ENCODE measurements at places on chromosomes 12 and 14. TPM values are rescaled to one million over a fixed set of nuclear protein-coding genes. Genes with fewer than 3 reads are reported as not detected.

Gene SYNJ2BP
- 13.6 TPM for total RNA-seq

Gene DCAF5
- 27.6 TPM for total RNA-seq

Gene FBLN5
- 0.23 TPM for total RNA-seq

Gene SPTB
- 0.13 TPM for total RNA-seq

Gene GUCY2C
- total RNA-seq, result 0.13 TPM

Gene TSPAN19
- not detected for total RNA-seq

Gene SPPL3
- total RNA-seq, result 51.1 TPM

Gene ART4
- total RNA-seq, result not detected

Gene AGAP2
- total RNA-seq, result 0.49 TPM

Gene KSR2
- total RNA-seq, result 0.15 TPM

Gene SPRYD3
- 25.0 TPM for total RNA-seq

Gene HVCN1
- total RNA-seq, result 0.87 TPM

Gene INSM2
- not detected for total RNA-seq

Gene CIT
- total RNA-seq, result 67.9 TPM

Gene TMEM30B
- 0.10 TPM for total RNA-seq

Gene PDE3A
- total RNA-seq, result 0.03 TPM

Gene PLBD1
- 37.8 TPM for total RNA-seq

GRCh38 chr12:104775731-104776231, 182.3 kb downstream of the SLC41A2 start:
- no peak for DNase-seq

DNA sequence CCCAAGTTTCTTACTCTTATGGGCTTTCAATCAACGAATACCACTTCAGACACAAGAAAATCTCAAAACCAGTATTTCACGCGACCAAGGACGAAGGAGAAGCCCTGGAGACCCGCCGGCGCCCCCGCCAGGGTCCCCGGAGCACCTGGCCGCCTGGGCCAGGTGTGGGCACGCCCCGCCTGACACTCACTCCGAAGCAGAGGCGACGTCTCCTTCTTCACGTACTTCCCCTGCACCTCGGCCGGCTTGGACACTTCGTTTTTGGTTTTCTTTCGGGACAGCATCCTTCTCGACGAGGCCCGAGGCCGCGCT, 466 bp downstream of the SAV1 start:
- DNase-seq, result no peak

DNA sequence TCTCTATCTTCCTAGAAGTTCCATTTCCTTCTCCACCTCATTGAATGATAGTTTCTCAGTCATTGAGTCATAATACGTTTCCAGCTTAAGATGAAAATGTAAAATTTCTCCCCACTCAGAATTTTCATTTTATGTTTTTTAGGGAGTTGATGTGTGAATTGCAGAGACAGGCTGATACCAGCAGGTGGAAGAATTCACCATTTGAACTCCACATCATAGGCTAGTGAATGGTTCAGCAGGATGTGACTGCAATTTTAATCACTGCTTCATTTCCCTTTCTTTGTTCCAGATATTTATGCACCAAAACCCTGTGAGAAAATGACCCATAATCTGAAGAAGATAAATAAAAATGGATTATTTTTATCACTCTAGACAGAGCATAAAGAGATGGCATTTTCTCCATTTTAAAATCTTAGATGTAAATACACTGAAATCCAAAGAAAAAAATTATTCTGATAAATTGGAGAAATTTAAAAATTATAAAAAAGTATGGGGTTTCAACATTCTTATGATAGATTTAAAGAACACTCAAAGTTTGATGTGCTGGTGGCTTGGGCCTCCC, 10.6 kb upstream of the PYGL start:
- peak; percentile 45 for DNase-seq

DNA sequence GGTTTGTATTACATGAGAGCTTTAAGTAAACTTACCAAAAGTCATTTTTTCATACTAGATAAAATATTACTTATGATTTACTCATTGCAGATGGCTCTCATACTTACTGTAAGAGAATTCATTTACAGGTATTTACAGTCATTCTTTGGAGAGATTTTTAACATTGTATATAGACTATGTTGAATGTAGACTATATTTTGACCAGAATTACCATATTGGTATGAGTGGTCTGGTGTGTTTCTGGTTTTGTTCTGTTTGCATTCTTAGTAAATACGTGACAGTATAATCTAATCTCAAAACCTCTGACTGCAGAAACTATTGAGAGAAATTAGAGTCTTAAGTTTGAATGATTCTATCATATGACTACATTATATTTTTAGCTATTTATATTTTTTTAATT, 91.1 kb downstream of the USP15 start:
- no peak for DNase-seq

- no peak for DNase-seq
These were observed 100.7 kb downstream of the ITPR2 start for GRCh38 chr12:26732005-26732908.

GRCh38 chr12:117125272-117125613, 26.0 kb upstream of the TESC start:
- no peak for DNase-seq

DNA sequence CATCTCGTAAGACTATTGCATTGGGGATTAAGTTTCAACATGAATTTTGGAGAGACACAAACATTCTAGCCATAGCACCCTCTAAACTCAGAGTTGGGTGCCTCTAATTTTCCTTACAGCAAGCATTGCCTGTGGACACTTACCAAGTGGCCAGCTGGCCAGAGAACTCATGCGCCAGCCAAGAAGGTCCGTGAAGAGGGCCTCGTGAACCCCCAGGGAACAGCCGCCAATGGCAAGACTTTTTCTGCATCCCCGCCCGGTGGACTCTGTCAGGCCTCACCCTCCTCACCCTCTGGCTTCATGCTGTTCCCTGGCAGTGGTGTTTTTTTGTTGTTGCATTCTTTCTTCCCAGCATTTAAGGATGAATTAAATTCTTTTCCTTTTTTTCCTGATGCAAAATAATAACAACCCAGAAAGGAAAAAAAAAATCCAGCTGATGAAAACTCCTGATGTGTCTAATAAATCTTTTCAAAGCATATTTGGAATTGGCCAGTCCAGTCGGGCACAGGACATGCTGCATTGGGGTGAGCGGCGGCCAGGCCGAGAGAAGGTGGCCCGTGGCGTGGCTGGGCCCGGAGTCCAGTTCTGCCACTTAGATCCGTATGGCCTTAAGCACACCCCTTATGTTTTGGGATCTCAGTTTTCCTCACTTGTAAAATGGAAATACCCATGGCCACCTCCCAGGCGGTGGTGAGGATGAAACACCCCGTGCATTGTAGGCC, 191.9 kb upstream of the DIO3 start:
- DNase-seq, result no peak

DNA sequence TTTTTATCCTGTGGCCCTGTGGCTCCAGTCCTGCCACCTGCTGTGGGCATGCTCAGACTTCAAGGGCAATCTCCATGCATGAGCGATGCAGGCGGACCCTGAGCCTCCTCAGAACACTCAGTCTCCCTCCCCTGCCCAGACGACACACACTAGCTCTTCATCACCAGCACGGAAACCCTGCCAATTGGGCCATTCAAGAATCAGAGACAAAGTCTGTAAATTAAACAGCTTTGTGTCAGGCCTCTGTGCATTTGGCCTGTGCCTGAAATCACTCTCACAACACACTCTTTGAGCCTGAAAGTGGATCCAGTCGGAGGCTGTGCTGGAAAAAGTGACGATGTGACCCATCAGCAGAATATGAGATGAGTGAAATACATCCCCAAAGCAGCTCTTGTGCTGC, 12.5 kb downstream of the POU6F1 start:
- no peak for DNase-seq

- DNase-seq, result no peak
These were observed 81.9 kb upstream of the ZFP36L1 start for GRCh38 chr14:68874746-68875155.

GRCh38 chr12:124913474-124914391, 717 bp downstream of the UBC start:
- DNase-seq, result no peak

DNA sequence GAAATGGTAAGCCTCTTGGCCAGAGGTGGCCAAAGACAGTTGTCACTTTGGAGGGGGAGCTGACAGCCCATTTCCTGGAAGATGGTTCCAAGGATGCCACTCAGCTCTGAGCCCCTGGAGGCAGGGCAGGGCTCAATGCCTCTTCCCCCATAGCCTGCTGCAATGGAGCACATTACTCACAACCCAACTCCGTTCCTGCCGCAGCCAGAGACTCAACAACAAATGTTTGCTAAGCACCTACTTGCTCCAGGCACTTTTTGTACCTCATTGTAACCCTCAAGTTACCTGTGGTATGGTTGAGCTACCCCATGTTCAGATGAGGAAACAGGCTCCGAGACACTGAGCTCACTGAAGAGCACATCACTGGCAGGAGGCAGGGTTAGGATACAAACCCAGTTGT, 19.5 kb downstream of the IRF2BPL start:
- DNase-seq, result no peak

DNA sequence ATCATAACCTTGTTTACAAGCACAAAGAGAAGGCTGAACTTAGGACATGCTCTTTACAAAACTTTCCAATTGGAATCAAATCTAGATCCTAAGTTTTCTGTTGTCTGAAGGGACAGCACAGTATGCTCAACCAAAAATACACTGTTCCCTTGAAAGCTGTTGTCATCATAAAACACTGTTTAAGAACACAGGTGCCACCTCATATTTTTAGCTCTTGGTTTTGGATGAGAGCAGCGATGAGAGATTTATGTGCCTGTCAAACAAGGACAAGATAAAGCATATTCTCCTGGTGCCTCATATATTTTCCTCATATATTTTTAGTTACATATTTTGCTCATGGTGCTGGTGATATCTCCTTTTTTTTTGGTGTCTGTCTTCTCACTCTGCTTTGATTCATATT, 788.4 kb downstream of the AACS start:
- no peak for DNase-seq

GRCh38 chr12:27282754-27283153, 38.7 kb downstream of the STK38L start:
- no peak for DNase-seq

DNA sequence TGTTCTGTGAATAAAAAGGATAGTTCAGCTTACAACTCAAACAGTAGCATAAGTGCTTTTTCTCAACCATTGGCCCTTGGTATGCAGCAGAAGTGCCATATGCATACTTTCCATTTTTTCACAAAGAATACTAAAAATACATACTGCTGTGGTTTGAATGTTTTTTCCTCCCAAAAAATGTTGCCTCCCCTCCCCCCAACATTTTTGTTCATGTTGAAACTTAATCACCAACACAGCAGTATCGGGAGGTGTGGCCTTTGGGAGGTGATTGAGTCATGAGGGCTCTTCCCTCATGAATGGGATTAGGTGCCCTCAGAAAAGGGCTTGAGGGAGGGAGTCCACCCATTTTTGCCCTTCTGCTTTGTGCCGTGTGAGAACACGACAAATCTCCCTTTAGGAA, 198.6 kb downstream of the ESR2 start:
- DNase-seq, result no peak

Data from Panc1 (cell line).